ENCODE measurements at places on chromosomes 13 and 19.

GRCh38 chr13:46348961-46349360 is 38.1 kb downstream of the RUBCNL start:
- no peak for DNase-seq

DNA sequence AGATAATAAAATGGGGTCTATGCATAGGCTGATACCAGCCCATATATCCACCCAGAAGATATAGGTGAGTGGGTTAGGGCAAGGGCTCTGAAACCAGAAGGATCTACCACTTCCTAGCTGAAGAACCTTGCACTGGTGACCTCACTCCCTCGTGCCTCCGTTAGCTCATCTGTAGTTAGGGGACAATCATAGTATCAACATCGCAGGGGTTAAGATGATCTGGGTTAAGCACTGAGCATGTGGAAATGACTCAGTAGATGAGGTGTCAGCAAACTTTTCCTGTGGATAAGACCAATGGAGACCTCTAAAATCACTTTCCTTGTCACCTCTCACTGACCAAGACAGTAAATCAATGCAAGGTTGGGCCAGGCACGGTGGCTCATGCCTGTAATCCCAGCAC is 30.5 kb downstream of the TNFSF14 start:
- no peak for DNase-seq

GRCh38 chr19:4061683-4062418 is 4.8 kb downstream of the ZBTB7A start:
- no peak for DNase-seq

- DNase-seq = no peak
Observed at GRCh38 chr13:112839356-112840105, 129.5 kb upstream of the MCF2L start.

DNA sequence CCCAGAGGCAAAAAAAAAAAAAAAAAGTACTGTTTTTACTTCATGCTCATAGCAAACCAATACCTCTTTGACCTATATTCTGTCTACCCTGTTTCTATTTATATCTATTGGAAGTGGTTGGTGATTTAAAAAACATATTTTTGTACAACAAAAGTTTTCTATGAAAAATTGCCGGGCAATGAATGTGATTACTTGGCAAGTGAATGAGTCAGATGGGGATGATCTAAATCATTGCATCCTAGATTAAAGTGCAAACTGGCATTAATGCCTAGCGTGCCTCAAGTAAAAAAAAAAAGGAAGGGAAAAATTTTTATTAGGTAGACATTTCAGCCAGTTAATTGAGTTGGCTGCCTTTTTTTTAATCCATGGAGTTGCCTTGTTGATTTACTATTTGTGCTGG is 500.6 kb downstream of the KCTD12 start:
- DNase-seq = no peak

- DNase-seq = no peak
Observed at GRCh38 chr13:74200081-74200480, 65.9 kb upstream of the KLF12 start.

DNA sequence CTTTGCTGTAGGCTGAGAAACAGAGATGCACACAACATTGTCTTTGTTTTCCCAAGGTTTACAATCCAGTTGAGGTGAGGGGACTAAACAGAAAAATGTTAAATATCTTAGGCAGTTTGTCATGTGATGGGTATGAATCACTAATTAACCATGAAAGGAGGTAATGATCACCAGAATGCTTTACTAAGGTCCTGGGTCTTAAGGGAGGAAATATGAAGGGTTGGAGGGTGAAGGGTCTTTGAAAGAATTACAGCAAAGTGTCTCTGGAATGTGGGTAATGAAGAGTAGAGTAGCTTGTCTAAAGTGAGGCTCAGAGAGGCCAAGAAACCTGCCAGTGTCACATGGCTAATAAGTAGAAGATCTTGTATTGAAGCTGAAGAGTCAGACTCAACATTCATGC is 19.0 kb downstream of the BIVM start:
- DNase-seq = no peak

DNA sequence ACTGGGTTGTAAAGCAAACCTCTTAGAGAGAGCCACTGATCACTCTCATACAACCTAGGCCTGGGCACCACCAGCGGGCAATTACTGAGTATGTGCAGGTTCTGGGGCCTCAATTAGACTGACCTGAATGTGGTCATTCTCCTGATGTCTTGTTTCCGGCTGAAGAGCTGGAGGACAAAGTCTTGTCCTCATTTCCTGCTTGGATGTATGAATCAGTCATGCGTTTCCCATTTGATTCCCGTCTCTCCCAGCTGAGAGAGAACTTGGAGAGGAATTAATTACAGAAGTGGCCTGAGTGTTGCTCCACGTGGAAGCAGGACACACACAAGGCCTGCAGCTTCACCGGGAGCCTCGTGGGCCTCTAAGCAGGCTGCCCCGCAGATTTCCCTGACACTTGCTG is 799.3 kb upstream of the ARGLU1 start:
- DNase-seq = no peak

- DNase-seq = no peak
Observed at GRCh38 chr19:8641908-8642547, 11.6 kb downstream of the NFILZ start.

DNA sequence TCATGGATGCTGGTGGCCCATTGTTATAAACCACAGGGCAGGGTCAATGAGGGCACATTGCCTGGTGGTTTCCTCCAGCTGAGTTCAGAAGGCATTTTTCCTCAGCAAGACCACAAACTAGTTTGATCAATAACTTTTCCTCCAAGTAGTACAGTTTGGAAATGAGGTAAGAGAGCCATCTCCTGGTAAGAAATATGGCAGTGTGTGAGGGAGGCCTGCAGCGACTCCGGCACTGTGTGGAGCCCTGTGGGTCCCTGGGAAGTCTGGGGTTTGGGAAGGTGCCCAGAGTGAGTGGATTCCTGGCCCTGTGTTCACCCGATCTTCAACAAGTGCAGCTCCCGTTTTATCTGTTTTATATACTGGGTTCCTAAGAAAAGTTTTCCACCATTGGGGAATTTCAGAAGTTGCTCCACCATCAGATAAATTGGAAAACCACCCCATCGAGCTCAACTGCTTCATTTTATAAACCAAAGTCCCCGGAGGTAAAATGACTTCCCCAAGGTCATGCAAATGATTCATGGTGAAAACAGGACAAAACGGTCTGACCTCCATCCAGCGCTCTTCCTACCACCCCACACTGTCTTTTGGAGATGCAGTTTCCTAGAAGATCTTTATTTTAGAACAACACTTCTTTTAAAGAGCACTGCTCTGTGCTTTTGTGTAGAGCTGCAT is 148.4 kb downstream of the KATNAL1 start:
- DNase-seq = no peak

DNA sequence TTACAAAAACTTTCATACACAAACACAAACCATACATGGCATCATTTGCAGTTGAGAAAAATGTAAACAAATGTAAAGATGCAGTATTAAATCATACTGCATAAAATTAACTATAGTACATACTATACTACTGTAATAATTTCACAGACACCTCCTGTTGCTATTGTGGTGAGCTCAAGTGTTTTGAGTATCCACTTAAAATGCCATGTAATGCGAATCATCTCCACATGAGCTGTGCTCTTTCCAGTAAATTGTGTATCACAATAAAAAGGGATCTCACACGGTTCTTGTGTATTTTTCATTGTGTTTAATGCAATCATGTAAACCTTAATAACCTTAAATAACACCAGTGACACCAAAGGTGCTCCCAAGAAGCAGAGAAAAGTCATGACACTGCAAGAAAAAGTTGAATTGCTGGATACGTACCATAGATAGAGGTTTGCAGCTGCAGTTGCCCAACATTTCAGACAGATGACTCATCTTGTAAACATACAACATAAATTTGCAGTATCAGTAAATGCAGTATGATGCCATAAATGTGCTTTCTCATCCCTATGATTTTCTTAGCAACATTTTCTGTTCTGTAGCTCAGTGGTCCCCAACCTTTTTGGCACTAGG is 166.6 kb downstream of the RAP2A start:
- DNase-seq = no peak

- DNase-seq = no peak
Observed at GRCh38 chr13:67377919-67378318, 147.8 kb upstream of the PCDH9 start.

All from NCI-H2081 treated with DMSO at 0.1 percent for 48 hours (cell line).